ENCODE measurements at places on chromosomes 4 and X.

- H3K27ac ChIP-seq, result no peak overlapping the region
- no peaks in the 10 kb centered on the region for H3K4me1 ChIP-seq
- H3K27me3 ChIP-seq, result no peaks in the 10 kb centered on the region
- no peaks in the 10 kb centered on the region for H3K36me3 ChIP-seq
- no peak overlapping the region for H3K4me3 ChIP-seq
Observed at GRCh38 chr4:67131224-67131623, 414.1 kb downstream of the CENPC start.

DNA sequence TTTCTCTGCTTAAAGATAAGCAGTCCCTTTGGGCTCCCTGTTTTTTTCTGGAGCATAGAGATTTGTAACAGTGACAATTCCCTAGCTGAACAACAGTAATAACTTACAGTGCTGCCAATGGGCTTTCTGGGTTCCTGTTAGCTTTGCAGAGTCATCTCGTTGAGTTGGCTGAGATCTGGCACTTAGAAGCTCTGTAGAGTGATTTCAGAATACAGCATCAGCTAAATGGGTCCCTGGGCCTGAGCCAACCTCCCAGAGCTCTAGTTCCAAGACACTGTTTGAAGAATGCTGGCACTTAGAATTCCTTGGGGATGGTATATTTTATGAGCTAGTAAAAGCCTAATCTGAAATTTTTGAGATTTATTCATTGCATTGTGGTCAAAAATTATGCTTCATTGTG, 43.5 kb upstream of the SERTM2 start:
- no peaks in the 10 kb centered on the region for H3K4me1 ChIP-seq
- H3K27me3 ChIP-seq, result no peaks in the 10 kb centered on the region
- no peak overlapping the region for H3K4me3 ChIP-seq
- H3K36me3 ChIP-seq, result no peaks in the 10 kb centered on the region

DNA sequence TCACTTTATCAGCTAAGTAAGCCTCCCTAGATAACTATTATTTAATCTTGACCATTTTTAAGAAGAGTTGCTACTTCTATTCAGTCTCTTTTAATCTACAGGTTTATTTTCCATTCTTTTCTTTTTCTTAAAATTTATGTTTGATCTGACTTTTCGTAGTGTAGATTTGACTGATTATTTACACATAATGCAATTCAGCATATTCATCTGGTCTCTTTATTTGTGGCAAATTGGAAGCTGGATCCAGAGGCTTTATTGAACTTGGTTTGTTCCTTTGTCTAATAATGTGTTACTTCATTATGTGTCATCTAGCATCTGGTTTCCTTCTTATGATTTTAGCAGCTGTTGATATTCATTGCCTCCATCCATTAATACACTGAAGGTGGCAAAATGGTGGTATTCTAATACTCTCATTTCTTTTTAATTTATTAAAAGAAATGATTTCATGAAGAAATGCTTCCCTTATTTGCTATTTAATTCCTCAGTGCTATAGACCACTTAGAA, 113.0 kb downstream of the FBXW7 start:
- no peak for DNase-seq
- no peak overlapping the region for H3K27ac ChIP-seq
- H3K4me3 ChIP-seq, result no peak overlapping the region
- no peaks in the 10 kb centered on the region for H3K36me3 ChIP-seq
- no peaks in the 10 kb centered on the region for H3K4me1 ChIP-seq
- H3K27me3 ChIP-seq, result no peaks in the 10 kb centered on the region

GRCh38 chr4:26802790-26803189, 57.9 kb upstream of the STIM2 start:
- H3K4me1 ChIP-seq, result no peaks in the 10 kb centered on the region
- no peak overlapping the region for H3K27ac ChIP-seq
- no peaks in the 10 kb centered on the region for H3K36me3 ChIP-seq
- no peak overlapping the region for H3K4me3 ChIP-seq
- DNase-seq, result no peak
- no peaks in the 10 kb centered on the region for H3K27me3 ChIP-seq

- H3K4me3 ChIP-seq, result no peak overlapping the region
- H3K27ac ChIP-seq, result no peak overlapping the region
- H3K27me3 ChIP-seq, result no peaks in the 10 kb centered on the region
- H3K36me3 ChIP-seq, result no peaks in the 10 kb centered on the region
Observed at GRCh38 chr4:34009951-34010350, 2234.4 kb downstream of the ARAP2 start.

- no peak overlapping the region for H3K27ac ChIP-seq
- H3K36me3 ChIP-seq, result no peaks in the 10 kb centered on the region
- no peak for DNase-seq
- H3K27me3 ChIP-seq, result no peaks in the 10 kb centered on the region
- H3K4me3 ChIP-seq, result no peak overlapping the region
- H3K4me1 ChIP-seq, result no peaks in the 10 kb centered on the region
Observed at GRCh38 chr4:144376866-144377265, 236.3 kb upstream of the GYPA start.

DNA sequence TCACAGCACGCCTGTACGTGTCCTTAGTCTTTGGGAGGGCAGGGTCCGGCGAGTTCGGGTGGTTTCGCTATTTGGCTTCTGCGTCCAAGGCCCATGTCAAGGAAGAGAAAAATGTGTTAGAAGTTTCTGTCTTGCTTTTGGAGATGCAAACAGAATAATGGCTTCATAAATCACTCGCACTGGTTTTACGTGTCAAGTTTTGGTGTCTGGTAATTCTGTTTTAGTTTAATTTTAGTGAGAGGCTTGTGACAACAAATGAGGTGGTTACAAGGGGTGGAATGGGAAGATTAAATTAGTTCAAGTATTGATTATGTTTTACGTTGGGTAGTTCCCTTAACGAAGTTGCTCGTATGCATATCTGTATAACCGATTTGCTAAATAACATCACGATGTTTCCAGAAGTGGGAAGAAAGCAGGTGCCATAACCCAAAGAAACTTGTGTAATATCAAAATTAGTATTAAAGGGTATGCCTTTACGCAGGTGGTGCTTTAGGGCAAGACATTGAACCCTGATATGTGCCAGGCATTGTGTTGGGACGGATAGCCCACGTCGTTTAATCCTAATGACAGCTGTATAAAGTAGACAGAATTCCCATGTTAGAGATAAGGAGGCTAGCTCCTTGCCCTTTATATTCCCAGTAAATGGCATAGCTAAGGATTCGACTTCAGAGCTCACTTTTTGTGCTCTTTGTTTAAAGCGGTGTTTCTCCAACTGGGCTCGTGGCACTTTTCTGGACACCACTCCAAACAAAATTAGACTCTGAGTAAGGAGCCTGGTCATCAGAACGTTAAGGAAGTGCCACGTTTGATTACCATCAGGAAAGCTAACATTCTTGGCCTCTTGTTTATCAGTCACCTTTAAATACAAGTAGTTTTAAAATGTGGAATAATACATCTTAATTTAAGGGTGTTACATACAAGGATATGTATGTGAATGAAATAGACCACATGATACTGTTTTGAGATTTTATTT, 843 bp downstream of the RPL34 start:
- H3K36me3 ChIP-seq, result peaks cover 46% of the 10 kb centered on the region
- DNase-seq, result no peak
- H3K27ac ChIP-seq, result peak overlapping the region; percentile 85
- peaks cover 3% of the 10 kb centered on the region for H3K4me1 ChIP-seq
- H3K27me3 ChIP-seq, result no peaks in the 10 kb centered on the region
